ENCODE measurements at places on chromosomes 4 and X.

DNA sequence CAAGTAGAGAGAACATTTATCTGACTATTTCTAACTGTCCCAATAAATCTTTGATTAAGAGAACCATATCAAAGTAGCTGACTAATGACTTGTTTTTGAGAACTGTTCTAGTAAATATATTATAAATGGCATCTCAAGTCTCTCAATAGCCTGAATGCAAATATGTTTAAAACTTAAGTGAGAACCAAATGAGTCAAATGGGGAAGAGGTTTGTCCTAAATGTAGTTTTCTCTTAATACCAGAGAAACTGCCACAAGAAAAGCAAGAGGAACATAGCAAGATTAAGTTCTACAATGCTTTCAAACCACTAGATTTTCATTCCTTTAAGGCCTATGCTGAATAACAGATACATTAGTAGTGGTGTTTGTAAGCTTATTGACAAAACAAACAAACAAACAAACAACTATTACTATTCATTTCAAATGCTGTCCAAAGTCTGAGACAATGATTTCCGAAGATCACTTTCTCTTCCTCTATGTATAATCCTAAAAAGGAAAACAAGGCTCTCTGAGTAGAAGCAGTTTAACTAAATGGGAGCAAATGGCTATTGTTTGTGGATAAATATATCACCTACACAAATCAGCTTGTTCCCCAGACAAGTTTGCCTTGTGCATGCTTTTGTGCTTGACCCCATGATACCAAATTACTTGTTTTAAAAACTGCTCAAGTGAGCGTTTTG is 408.4 kb upstream of the EMCN start:
- DNase-seq = no peak

DNA sequence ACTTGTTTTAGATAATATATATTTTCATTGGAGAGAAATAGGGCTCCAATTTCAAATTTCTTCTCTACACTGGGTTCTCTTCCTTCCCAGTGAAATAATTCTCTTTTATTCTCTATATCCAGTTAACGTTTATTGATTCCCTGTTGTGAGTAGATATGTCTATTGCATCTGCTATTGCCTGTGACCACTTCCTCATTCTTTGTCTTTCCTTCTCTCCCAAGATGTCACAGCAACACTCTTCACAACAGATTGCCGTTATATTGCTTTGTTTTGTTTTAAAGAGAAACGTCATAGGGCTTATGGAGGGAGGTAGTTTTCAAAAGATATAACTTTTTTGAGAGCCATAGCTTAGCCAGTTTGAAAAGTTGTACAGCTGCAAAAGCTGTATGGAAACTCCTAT is 343.8 kb downstream of the ARHGAP24 start:
- DNase-seq = no peak

DNA sequence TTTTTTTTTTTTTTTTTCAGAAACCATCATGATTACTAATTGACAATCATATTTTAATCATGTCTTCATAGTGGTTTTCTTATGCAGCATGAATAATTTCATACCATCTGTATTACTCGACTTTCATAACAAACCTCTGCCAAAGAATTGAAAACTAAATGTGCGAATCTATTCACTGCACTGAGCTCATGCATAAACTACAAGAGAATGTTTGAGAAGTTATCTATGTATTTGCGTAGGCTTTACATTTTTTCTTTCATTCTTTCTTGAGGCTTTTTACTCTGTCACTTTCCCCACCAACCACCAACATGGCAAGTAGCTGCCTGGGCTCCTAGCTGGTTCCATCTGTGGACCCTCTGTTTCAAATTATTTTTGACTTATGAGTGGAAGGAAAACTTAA is 1761.0 kb downstream of the STIM2 start:
- no peak for DNase-seq

GRCh38 chrX:117407449-117408150 is 709.0 kb downstream of the KLHL13 start:
- no peak for DNase-seq

DNA sequence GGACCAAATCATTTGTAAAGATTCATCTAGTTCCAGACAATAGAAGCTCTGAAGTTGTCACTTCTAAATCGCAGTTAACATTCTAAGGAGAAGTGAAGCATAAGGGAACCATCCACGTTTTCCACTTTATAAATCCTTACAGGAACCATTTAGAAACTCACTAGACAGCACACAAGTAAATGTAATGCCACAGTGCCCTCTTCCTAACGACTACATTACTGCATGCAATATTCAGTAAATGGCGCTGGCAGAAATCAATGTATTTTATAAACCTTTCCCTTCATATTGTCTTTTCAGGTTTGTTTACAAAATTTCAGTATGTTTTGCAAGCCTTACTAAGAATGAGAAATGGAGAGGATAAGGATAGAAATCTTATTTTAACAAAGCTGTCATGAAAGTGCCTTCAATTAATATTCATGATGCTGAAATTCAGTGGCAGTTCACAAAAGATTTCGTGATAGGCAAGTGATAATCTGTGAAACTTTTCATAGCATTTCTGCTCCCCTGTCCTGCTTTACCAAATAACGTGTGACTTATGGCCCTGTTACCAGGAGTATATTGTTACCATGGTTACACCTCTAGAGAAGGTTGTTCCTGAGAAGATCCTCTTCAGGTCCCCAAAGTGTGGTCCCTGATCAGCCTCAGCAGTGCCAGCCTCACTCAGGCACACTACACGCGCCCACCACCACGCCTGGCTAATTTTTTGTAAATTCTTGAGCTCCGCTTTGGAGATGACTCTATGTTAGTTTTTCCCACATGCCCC is 54.2 kb downstream of the TMA16 start:
- peak; percentile 67 for DNase-seq

GRCh38 chr4:41538887-41539498 is 1.0 kb downstream of the LIMCH1 start:
- DNase-seq = no peak

GRCh38 chr4:70844180-70844579 is 4.5 kb upstream of the GRSF1 start:
- DNase-seq = peak; percentile 63

DNA sequence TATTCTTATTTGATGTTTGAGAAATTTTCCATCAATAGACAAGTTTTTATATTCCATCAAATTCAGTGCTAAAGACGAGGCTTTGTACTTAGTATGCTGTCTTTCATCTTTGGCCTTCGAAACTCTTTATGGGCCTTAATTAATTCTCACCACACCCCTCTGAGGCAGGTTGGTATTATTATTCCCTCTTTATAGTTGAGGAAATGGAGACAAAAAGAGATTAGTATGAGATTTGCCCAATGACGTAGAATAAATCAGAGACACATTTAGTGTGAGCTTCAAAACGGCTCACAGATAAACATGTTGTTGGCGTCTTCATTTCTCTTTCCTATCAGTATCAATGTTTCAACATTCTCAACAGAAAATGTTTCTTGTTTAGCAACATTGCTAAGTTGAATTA is 35.9 kb upstream of the PTPN13 start:
- no peak for DNase-seq

- DNase-seq = no peak
Observed at GRCh38 chr4:7703688-7704087, 236.0 kb downstream of the AFAP1 start.

GRCh38 chr4:94451051-94451694 is 569 bp upstream of the PDLIM5 start:
- DNase-seq = peak; percentile 10

GRCh38 chr4:125254106-125254505 is 60.6 kb upstream of the FAT4 start:
- no peak for DNase-seq

- no peak for DNase-seq
Observed at GRCh38 chr4:31613946-31614623, 893.9 kb downstream of the PCDH7 start.

- DNase-seq = no peak
Observed at GRCh38 chr4:30443289-30443688, 276.9 kb upstream of the PCDH7 start.

GRCh38 chrX:22542641-22543040 is 269.9 kb downstream of the CBLL2 start:
- no peak for DNase-seq

DNA sequence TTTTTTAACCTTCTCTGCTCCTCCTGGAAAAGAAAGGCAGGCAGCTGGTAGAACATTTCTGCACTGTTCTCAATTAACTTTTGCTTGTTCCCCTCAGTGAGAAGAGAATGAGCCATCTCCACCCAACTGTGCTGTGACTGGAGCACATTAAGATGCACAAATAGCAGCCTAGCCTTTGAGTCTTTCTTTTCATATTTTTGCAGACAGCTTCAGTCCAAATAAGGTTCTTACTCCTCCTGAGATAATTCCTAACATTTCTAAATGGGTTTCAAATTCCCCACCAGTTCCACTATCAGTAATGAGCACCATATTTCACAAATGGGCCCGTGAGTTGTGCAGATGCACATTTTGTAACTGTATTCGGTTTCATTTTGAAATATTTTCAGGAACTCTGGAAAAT is 118.6 kb downstream of the SPCS3 start:
- no peak for DNase-seq

DNA sequence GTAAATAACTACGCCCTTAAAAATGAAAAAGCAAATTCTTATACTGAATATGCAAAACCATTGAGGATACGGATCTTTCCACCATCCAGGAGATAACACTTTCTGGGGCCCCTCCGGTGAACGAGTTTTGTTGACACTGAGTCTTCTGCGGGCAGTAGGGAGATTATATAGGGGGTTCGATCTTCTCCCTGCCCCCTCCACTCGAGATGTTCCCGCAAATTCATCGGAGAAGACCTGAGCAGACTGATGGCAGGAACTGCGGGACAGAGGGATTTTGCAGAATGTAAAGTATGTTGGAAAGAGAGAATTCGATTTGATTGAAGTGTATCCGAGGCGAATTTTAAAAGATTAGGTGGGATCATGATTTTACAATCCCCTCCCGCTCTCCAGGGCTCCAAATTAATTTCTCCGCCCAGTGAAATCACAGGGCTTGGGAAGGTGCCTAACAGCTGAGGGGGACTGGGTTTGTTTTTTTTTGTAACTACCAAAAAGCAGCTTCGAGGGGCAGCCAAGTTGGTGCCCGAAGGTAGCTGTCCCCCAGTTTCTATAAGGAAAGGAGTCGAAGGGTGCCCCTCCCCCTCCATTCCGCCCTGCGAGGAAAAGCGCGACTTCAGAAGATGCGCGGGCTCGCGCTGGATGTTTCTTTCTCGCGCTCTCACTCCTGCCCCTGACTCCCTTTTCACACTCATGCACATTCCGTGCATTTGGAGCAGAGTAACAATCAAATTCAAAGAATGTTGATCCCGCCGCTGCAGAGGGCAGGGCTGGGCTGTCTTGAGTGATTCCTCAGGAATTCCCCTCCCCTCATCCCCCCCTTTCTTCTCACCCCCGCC is 1.2 kb downstream of the TMEM255A start:
- DNase-seq = no peak

DNA sequence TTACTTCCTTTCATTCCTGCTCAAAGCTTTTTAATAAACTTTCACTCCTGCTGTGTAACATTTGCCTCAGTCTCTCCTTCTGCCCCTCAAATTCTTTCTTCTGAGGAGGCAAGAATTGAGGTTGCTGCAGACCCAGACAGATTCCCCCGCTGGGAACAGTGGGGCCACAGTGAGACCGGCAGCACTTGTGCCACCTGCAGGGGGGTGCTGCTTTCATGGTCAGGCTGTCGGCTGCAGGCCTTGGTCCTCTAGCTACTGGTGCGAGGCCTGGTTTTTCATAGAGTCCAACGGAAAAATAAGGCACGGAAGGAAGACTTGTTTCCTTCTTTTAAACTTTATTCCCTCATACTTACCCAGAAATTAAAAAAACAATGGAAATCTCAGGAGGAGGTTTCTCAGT is 296.7 kb downstream of the NR3C2 start:
- no peak for DNase-seq

GRCh38 chrX:37812110-37812509 is 32.3 kb downstream of the CYBB start:
- no peak for DNase-seq

GRCh38 chrX:50081282-50081889 is 119.4 kb downstream of the AKAP4 start:
- no peak for DNase-seq

GRCh38 chr4:112633477-112634235 is 3.1 kb downstream of the ZGRF1 start:
- DNase-seq = peak; percentile 53

- DNase-seq = no peak
Observed at GRCh38 chr4:20271950-20272349, 20.2 kb downstream of the SLIT2 start.

GRCh38 chr4:167492007-167492406 is 257.7 kb upstream of the SPOCK3 start:
- DNase-seq = no peak

DNA sequence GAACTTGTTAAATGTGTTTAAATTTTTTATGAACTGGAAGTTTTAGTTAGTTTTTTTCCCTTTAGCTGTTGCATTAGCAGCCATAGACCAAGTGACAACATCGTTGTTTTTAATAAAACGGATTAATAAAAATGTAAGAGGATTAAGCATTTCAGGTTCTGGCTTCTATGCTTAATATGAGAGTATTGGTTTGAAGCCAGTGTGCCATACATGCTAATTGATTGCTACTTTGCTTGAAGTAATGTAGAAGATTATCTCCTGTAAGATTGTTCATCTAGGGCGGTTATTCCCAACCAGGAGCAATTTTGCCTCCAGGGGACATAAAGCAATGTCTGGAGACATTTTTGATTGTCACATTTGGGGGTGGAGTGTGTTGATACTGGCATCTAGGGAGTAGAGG is 54.3 kb downstream of the TLL1 start:
- no peak for DNase-seq

DNA sequence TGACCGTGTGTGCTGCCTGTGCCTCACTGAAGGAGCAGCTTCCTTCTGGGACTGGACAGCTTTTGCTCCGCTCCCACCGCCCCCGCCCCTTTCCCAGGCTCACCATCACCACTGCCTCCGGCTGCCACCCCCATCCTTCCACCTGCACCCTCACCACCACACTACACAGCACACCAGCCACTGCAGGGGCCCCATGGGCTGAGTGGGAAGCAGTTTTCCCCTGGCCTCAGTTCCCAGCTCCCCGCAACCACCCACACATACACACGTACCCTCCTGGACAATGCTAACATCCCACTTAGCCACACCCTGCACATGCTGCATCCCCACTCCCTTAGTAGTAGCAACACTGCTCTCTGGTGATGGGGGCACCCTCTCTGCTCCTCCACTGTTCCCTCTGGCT is 29.6 kb upstream of the COX18 start:
- no peak for DNase-seq

- DNase-seq = no peak
Observed at GRCh38 chr4:125750828-125751466, 436.2 kb downstream of the FAT4 start.

DNA sequence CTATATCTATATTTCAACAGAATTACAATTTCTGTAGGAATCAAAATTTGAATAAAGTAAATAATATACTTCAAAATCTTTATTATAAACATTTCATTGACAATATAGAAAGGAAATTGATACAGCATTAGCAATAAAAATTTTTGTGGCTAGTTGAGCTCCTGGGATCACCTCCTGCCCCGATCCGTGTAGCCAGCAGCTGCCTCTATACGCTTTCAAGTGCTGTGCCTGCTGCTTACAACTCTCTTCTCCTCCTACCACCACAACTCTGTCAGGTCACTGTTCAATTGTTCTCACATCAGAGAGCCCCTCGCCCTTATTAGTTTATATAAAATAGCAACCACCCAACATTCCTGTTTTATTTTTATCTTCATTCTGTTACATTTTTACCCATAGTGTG is 27.6 kb downstream of the INPP4B start:
- DNase-seq = no peak

- DNase-seq = no peak
Observed at GRCh38 chr4:139833151-139833910, 167.7 kb downstream of the MGST2 start.

GRCh38 chr4:56863441-56864139 is 42.1 kb upstream of the SPINK2 start:
- no peak for DNase-seq

GRCh38 chr4:6692806-6693205 is 872 bp upstream of the S100P start:
- DNase-seq = no peak

All from CD4-positive, CD25-positive, alpha-beta regulatory T cell (primary cell).